CD8-positive, alpha-beta memory T cell (primary cell): ENCODE measurements at places on chromosomes 1 and 21. TPM values are rescaled to one million over a fixed set of nuclear protein-coding genes. Genes with fewer than 3 reads are reported as not detected.

S100B gene
- total RNA-seq = 1.4 TPM

DNA sequence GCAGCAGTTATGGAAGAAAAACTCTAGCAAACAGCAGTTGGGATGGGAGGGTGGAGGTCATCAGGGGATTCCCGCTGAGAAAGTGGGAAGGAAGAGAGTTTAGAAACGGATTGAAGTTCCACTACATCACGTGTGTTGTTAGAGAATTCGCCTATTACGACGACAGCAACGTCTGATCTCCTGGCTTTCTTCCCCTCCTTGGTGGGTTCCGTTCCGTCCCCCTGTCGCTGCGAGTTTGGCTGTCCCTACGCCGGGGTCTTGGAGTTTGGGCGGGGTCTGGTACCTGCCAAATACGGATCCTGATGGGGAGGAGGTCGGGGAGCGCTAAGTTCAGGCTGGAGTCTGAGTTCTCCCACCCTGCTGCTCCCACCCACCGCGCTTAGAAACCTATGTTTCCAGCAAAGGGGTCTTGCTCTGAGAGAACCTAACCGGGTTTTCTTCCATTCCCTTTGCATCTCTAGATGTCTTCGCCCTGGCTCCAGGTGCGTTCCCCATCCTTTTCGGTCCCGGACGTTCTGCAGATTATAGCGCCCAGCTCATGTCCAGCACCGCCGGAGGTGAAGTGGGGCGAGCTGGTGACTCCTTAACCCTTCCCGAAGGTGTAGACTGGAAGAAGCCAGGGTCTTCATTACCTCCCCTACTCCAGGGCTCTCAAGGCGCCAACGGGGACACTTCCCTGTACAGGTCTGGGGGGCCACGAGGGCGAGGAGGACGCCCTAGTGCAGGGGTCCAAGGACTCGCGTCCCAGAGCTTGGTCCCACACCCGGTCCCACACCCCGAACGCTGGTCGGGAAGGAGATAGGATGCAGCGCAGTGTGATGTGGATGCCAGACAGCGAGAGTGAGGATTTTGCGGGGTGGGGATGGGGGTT lies 641 bp upstream of the KCNK2 start:
- DNase-seq = no peak

DNA sequence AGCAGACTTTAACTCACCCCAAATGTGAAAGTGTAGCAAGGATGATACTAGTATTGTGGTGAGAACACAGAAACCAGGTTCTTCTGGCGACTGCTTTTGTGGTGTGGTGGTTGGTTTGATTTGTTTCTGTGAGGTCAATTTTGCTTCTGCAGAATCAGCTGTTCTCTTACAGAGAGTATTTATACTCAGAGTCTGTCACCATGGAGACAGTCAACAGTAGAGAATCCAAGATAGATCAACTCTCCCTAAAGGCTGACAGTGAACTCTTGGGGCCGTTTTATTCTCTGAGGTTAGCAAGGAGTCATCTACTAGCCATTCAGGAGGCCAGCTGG lies at the start of gene CFAP107:
Gene CFAP107, plus strand, starts transcription at position 209 of the 332 bp plus-strand sequence. CDS start 231 bp downstream, outside the sequence.
- DNase-seq = no peak

- no peak for DNase-seq
Measured at GRCh38 chr1:65363484-65363883, 54.1 kb downstream of the DNAJC6 start.

DNA sequence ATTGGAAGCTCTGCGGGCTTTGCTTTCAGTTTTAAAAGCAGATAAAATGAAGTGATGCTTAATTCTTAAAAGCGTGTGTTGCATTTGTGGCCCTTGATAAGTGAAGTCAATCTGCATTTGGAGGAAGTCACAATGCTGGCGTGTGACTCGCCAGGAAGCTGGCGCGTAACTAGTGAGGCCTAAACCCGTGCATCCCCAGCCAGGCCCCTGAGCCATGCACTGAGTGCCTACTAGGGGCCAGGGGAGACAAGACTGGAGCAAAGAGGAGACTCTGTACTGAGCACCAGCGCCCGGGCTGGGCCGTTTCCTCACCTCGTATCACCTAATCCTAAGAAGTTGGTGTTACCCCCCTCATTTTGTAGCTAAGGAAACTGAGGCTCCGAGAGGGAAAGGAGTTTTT lies 4.6 kb upstream of the DDOST start:
- no peak for DNase-seq

GRCh38 chr1:180507795-180508724 lies 5.7 kb upstream of the ACBD6 start:
- DNase-seq = no peak

GRCh38 chr1:204684206-204684570 lies 1.4 kb downstream of the LRRN2 start:
- no peak for DNase-seq

GRCh38 chr1:91553177-91553591 lies 52.5 kb downstream of the CDC7 start:
- DNase-seq = no peak

DNA sequence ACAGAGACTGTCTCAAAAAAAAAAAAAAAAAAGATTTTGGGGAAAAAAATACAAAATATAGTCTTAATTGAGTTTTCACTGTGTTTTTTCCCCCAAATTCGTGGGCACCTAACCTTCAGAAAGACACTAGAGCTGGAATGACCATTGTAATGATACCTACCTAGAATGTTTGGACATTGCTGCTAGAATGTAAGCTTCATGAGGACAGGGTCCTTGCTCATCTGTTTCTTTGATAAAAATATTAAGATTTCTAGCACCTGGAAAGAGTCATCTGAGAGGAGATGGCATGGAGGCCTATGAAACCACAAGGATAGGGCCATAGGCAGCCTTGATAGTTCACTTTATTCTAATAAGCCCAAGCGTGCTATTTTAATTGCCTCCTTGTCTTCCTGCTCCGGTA lies 6.5 kb downstream of the LRRC8D start:
- no peak for DNase-seq

DNA sequence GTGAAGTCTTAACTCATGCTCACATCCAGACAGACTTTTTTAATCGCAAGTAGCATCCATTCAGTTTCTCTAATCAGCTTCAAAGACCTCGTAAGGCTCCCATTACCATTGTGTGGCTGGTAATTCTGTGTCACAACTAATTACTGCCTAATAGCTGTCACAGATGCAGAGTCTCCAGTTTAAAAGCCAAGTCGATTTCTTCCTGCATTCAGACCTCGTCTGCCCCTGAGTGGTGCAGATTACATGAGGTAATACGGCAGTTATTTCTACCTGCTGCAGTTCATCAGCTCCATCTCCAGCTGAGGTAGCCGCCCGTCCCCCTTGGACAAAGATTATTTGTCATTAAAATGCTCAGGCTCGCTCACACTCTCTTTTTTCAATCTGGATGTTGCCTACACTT lies 34.4 kb upstream of the OLIG2 start:
- DNase-seq = no peak

DNA sequence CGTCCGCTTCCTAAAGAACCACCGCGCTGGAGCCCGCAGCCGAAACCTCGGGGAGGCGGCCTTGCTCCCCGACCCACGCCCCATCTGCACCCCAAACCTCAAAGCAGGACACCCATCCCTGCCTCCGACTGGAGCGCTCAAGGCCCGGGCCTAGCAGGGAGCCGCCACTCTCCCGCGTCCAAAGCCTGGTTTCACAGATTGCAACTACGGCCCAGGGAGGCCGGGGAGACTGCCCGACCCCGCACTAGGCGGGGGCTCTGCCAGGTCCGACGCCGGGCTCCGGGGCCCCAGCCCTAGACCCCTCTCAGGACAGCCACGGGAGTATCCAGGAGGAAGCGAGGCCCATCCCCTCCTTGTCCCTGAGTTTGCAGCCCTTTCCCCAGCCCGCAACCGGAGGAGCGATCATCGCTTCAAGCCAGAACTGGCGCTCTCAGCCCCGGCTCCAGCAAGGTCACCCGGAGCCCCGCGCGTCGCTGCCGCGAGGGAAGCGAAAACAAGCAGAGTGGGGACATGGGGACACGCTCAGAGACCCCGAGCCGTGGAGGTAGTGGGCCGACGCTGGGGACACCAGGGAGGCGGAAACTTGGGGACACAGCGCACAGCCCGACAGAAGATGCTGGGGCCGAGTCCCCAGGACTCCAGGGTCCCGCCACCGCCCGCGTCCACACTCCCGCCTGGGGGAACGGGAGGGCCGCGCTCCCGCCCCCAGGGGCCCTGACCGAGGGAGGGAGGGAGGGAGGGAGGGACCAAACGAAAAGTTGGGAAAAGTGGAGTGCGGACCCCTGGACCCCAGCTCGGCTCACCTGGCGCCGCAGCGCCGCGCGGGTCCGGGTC lies 433 bp downstream of the TMEM200B start:
- peak; percentile 17 for DNase-seq

GRCh38 chr1:223515421-223515820 lies 122.2 kb downstream of the CCDC185 start:
- DNase-seq = peak; percentile 5
